ENCODE measurements at places on chromosomes 2 and 18.
A peak's percentile ranks its signal among the peaks of the same experiment; 100 is the strongest.

DNA sequence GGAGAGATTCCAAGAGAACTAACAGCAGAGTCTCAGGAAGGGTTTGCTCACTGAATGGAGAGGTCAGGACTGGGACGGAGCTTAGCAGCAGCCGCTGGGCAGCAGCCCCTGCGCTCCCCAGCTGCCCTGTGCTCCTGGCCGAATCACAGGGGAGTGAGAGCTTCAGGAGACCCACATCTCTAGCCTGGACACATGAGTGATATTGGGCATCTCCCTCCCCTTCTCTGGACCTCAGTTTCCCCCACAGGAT, 511 bp downstream of the MATN3 start:
- no peak for DNase-seq

DNA sequence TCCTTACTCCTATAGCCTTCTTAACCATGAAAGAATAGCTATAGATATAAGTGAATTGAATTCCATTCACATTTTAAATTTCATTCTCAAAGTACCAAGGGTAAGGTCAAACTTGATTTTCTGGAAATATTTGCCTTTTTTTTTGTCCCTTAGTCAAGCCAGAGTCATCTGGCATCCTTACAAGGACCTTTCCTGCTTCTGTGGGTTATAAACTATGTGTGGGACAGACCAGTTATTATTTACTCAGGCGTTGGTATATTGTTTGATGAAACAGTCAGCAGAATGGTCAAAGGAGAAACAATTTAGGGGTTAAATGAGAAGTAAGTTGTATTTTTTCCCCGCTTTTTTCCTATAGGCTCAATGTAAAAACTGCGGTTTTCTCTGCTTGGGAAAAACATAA, 1103.2 kb upstream of the ZEB2 start:
- DNase-seq, result peak; percentile 90

GRCh38 chr2:105822186-105822585, 77.5 kb downstream of the NCK2 start:
- DNase-seq, result no peak

- no peak for DNase-seq
These were observed 130.6 kb downstream of the CABLES1 start for GRCh38 chr18:23265682-23266399.

Data from LHCN-M2 (cell line).